ENCODE measurements at places on chromosomes 7 and 10. TPM values are rescaled to one million over a fixed set of nuclear protein-coding genes. Genes with fewer than 3 reads are reported as not detected.

DNA sequence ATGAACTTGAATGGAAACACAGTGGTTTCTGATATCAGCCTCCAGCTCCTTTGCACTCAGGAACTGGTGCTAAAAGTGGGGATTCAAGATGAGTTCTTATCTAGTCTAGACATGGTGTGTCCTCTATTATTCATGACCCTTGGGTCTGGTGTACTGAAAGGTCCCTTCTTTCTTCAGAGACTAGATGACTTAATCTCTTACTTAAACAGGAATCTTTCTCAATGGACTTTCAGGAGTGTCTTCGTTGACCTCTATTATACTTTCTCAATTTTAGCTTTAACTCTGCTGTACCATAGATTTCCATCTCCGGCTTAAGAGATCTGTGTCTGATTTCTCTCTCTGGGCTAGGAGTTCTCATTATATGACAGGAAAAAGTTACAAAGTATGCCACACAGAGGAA lies 83.5 kb upstream of the INHBA start:
- no peak for DNase-seq

- no peak for DNase-seq
Measured at GRCh38 chr7:151508991-151509390, 10.7 kb downstream of the RHEB start.

DNA sequence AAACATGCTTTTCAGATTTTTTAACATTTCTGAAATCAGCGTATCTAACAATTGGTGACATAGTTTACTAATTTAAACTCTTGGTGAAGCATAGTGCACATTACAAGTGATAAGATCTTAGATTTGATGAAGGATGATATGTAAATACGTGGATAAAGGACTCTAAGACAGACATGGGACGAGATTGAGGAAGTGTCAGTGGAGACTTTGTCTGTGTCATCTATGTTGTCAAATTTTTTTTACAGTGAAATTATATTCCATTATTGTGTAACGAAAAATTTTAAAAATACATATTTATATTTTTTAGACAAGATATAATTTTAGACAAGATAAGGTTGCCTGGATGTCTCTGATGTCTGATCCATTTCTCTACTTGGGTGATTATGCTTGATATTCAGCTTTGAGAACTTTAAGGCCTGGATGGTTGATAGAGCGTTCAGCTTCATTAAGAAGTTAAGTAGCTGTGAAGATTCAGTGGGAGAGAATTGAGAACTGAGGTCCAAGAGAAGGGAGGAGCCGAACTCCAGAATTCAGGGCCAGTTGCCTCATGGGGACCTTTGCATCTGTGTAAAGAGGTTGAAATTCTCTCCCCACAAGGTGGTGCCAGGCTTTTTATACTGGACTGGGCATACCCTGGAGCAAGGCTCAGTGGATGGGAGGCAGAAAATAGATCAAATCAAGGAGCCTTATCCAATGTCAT lies 62.7 kb downstream of the KAT6B start:
- DNase-seq: no peak

DNA sequence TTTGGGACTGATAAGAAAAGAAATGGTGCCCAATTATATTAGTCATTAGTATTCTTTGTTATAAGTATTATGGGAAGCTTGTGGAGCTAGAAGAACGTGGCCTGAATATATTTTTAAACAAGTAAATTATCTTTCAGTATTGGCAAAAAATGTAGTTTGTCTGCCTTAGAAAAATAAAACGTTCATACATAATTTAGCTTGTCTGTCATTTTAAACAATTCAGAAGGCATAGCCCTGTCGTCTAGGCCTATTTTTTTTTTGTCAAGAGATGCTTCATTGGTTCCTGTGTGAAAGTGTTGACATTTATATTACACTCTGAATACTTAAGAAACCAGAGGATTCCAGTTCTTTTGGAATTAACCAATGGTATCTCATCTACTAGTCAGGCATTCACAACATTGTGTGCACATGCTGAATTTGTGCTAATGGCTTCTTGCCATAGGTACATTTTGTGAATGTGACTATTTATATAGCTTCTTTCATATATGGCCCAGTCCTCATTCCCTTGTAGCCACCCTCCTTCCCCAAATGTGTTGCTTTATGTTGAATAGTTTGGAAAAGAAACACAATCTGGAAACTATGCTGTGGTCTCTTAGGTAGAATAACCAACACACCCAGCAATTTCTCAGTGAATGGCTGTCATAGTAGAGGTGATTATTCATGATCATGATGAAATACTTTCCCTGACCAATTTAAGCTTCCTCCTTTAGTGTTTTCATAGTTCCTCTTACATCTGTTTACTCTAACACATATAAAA lies 435.8 kb downstream of the EXOC4 start:
- DNase-seq: no peak

GRCh38 chr10:11783558-11783865 lies 39.6 kb upstream of the PROSER2 start:
- DNase-seq: no peak

DNA sequence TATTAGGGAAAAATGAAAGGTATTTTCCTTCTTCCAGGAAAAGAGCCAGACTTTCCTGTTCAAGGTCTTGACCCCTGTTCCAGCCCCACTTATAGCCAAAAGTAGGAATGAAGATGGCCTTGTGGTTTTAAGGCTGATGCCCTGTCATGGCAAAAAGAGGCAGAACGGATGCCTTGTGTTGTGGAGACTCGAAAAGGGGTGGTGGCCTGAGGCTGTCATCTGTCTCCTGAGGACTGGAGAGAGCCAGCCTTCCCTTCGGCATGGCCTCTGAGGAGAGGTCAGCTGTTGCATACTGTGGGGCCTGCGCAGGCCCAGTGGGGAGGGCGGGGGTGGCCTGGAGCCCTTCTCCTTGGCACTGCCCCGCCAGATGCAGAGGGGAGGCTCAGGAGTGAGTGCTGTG lies 166.0 kb upstream of the EEPD1 start:
- DNase-seq: no peak

GRCh38 chr7:21172800-21173199 lies 255.1 kb upstream of the SP4 start:
- DNase-seq: no peak

DNA sequence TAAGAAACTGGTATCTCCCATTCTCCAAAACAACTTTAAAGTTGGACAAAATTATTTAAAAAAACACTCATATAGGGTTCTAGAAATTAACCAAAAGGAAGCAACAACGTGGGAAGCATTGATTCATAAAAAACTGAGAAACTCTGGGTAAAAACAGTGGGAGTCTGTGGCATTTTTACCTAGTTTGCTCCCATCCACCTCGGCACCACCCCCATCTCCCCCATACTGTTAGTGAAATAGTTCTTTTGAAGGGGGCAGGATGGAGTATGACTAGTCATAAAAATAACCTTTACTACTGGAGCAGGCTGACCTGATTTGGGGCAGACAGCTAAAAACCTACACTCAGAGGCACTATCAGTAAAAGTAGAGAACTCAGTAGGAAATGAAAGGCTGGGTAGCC lies 123.2 kb downstream of the AVL9 start:
- DNase-seq: no peak

- no peak for DNase-seq
Measured at GRCh38 chr7:57305192-57305748, 144.7 kb upstream of the ZNF716 start.

The NET1 gene
- 63.7 TPM for polyA plus RNA-seq

The PHF14 gene
- 57.5 TPM for polyA plus RNA-seq

DNA sequence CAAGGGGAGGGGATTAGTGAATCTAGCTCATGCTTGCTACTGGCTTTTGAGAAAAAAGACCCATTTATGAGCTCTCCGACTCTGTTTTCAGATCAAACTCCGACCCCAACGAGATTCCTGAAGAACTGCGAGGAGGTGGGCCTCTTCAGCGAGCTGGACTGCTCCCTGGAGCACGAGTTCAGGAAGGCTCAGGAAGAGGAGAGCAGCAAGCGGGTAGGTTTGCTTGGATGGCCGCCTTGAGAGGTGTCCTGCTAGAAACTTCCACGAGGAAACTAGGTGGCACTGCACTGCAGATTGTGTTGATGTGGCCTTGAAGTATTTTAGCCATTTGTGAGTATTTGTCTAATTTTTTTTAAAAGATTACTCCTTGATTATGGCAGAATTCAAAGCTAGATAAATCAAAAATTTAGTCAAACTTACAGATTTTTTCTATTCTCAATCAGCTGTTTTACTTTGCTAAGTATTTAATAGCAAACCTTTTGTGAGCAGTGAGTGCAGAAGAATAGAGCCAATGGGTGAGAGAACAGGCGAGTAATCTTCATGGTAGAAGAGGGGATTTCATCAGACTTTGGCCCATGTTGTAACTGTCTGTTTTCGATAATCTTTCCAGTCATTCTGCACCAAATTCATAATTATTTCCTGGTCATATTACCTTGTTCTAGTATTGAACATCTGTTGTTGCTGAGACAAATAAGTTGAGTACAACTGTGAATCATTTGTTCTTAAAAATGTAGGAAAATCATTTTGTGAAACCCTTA lies 95.4 kb downstream of the CREB5 start:
- no peak for DNase-seq

- DNase-seq: no peak
Measured at GRCh38 chr7:127251036-127251464, 1.7 kb downstream of the GRM8 start.

GRCh38 chr7:3787717-3788264 lies 486.7 kb downstream of the SDK1 start:
- no peak for DNase-seq

The ASZ1 gene
- not detected for polyA plus RNA-seq

DNA sequence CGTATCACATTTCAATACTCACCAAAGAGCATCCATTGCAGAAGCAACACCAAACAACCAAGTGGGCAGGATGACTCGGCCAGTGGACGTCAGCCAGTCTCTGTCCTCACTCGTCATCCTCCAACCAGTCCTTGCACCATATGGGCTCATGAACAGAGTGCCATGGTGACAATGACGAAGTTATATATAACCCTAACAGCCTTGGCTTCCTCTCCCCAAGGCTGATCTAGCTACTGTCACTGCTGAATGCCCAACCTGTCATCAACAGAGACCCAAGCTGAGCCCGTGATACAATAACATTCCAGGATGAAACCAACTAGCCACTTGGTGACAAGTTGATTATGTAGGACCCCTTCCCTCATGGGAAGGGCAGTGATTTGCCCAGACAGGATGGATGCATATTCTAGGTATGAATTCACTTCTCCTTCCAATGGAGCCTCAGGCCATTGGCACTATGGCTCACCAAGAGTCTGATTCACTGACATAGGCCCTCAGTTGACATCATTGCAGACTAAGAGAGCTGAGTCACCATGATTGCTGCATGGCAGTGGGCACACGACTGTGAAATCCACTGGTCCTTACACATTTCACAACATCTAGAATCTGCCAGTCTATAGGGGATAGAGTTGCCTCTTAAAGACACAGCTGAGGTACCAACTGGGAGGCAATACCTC lies 26.3 kb upstream of the PPIF start:
- DNase-seq: no peak

DNA sequence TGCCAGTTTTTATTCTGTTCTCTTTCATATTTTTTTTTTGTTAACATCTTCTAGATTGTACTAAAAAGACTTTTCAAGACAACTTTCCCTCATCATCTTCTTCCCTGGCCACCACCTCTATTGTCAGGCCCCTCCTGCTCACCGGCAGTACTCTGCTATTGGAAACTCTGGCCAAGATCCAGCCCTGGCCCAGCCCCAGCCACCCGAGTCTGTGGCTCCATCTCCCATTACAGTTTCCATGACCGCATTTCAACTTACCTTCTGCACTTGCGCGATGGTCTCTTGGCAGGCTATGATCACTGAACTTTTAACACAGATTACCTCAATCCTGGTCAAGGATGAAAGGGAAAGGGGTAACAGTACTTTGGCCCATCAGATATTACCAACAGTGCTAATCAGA lies 137.7 kb upstream of the POM121L12 start:
- peak; percentile 46 for DNase-seq

The FAM107B gene
- 36.4 TPM for polyA plus RNA-seq

GRCh38 chr7:151728746-151729145 lies 148.2 kb downstream of the PRKAG2 start:
- no peak for DNase-seq

- DNase-seq: no peak
Measured at GRCh38 chr10:48511875-48512231, 93.0 kb downstream of the ARHGAP22 start.

The HTR5A gene
- polyA plus RNA-seq: 6.0 TPM

DNA sequence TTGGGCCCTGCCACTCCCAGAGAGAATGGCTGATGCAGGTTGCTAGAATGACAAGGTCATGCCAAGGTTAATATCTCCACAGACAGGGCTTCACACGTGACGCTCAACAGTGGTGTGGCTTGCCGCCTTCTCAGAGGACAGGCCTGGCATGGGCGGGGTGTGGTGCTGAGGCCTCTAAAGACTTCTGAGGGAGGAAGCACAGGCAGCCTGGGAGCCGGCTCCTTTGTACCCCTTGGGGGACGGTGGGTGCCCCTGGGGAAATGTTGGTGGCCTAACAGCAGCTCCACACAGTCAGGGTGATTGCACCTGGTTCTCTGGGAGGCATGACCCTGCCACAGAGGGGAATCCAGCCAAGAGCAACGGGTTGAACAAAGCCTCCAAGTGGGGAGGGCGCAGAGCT lies 115.1 kb downstream of the PKD1L1 start:
- no peak for DNase-seq

- DNase-seq: no peak
Measured at GRCh38 chr7:28406192-28406591, 6.1 kb upstream of the CREB5 start.

The NOS3 gene
- 11.3 TPM for polyA plus RNA-seq

DNA sequence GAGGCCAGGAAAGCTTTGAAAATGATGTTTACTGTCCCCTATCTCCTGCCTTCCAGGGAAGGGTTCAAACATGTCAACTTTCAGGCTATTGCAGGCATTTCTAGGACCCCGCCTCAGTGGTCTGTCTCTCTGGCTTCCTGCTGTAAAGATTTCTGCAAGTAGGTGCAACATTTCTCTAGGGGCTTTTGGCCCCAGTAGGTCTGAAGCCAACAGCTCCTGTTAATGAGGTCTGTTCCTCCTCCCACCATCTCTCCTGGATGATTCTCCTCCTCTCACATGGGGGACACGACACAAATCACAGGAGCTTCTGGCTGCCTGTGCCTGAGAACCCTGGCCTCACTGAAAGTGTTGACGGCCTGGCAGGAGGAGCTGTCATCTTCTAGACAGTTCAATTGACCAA lies 194.3 kb downstream of the CYP26A1 start:
- DNase-seq: no peak

- DNase-seq: no peak
Measured at GRCh38 chr7:136104269-136104603, 127.1 kb upstream of the MTPN start.

- DNase-seq: no peak
Measured at GRCh38 chr7:66118603-66119002, 4.0 kb downstream of the CRCP start.

The C10orf67 gene
- 0.56 TPM for polyA plus RNA-seq

The CPVL gene
- polyA plus RNA-seq: 14.7 TPM

The IGF2BP3 gene
- polyA plus RNA-seq: 18.8 TPM

- DNase-seq: no peak
Measured at GRCh38 chr7:78691584-78691983, 761.9 kb downstream of the MAGI2 start.

GRCh38 chr10:70936111-70936510 lies 47.7 kb upstream of the PCBD1 start:
- DNase-seq: no peak

The FAM25G gene
- polyA plus RNA-seq: not detected

DNA sequence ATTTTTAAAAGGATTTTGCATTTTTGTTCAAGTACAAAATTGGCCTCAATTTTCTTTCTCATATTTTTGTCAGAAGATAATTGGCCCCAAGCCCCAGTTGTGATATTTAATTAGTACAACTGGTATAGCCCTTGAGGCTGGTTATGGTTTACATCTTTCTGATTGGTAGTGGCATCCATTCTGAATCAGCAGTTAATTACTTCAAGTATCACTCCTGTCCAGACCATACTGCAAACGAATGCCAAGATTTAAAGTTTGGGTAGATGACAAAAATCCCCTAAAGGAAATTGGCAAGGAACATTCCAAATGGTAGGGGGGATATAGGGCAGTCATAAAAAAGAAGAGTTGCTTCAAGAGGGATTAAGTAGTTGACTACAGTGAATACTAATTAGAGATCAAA lies 23.1 kb downstream of the MYPN start:
- DNase-seq: no peak

All from spinal cord (tissue), 10 donors.